Hepatocyte (in vitro differentiated cells): ENCODE measurements at places on chromosomes 5 and 9.
A peak's percentile ranks its signal among the peaks of the same experiment; 100 is the strongest.

DNA sequence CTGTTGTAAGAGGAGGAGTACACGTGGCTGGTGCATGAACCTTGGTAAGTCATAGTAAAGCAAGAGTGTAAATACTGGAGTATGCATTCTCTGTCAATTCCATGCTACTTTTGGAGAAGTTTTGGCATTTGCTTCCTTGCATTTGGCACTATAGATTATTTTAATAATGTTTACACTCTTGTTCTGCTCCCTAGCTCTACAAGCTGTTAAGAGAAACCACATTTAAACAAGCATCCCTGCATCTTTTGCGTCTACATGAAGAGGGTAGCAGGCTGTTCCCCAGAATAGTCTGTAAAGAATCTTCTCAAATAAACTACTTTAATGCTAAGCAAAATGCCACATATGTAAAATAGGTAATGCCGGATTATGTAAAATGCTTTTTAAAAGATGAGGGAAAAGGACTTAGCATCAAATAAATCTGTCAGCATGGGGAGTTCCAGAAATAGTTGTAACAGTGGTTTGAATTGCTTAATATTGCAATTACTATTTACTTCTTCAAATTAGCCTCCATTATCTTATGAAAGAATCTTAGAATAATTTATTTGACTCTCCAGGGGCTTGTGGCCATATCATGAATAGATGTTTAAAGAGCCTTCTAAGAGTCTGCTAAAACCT is 2127.3 kb upstream of the WWC1 start:
- DNase-seq: no peak

DNA sequence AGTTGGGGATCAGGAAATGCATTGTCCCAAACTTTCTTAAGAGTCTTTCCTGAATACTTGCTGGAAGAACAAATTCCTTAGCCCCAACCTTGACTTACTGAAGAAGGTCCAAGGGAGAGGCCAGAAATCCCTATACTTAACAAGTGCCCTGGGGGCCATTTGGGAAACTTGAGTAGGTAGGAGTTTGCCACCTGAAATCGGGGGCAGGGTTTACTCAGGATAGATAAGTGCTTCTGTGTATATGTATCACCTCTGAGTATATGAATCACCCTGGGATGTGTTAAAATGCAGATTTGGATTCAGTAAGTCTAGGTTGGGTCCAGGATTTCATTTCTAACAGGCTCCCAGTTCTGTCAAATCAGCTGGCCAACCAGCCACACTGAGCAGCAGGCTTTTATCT is 47.9 kb upstream of the MYO10 start:
- DNase-seq: no peak

DNA sequence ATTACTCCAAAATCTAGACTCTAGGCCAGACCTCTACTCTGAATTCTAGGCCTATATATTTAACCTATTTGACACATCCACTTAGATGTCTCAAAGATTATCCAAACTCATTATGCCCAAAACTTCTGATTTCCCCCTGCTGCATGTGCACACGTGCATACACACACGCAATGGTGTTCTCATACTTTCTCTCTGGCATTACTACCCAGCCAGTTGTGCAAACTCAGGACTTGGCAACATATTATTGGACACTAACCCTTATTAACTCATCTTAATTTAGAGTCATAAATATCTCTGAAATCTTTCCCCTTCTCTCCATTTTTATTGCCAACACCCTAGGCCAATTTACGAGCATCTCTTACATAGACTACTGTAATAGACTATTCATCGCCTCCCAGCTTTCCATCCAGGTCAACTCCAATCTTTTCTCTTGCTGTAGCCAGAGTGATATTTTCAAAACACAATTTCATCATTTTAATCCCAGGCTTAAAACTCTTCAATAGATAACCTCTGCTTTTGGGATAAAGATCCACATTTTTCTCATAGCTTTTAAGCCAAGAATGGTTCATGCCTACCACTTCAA is 141.2 kb upstream of the VLDLR start:
- DNase-seq: no peak

DNA sequence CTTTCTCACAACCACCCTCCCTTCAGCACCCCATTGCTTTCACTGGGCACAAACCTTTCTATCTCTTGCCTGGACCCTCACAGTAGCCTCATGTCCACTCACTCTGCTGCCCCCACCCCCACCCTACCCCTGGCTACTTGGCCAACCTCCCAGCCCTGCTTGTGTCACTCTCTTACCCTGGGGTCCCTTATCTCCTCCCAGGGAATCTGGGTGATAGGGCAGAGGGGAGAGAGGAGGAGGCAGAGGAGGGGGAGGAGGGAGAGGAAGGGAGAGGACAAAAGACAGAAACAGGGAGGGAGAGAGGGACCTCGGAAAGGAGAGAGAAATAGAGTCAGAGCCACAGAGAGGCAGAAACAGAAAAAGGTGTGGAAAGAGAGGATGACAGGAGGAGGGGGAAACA is 25.0 kb upstream of the KIF12 start:
- DNase-seq: no peak

DNA sequence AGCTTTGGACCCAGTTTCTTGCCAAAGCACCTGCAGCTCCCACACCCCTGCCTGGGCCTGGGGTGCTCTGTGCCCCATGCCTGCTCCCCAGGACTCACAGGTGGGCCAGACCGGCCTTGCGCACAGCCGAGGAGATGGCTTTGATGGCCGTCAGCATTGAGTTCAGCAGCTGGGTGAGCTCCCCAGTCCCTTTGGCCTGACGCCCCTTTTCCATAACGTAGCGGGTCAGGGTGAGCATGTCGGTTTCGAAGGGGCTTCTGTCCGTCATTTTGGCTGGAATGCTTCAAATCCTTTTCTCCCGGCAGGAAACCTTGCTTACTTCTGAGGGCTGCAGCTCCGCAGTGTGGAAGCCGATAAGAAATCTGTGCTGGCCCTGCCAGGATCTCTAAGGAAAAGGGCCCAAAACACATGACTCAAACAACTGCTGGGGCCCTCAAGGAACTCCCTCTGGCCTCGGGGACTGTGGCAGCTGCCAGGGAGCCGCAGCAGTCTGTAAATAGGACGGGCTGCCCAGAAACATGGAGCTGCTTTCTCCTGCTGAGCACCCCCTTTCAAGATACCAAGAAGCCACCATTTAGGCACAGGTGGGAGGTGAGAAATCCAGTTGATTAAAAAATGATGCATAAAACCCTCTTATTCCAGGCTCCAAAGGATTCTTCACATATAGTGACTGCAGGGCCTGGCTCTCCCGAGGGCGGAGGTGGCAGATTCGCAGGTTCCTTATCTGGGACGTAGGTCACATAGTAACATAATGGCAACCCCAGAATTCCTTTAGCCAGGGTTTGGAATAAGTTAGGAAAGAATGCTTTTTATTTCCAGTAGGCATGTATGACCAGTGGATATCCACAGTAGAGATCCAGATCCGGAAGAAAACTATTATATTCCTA is at the start of gene FBP2:
Gene FBP2 (minus strand): TSS at position 366 of the 887 bp plus-strand sequence. CDS start 98 bp downstream, at position 268.
- DNase-seq: no peak

- DNase-seq: peak; percentile 14
These were observed 156.2 kb upstream of the SLC44A1 start for GRCh38 chr9:105087910-105088898.

DNA sequence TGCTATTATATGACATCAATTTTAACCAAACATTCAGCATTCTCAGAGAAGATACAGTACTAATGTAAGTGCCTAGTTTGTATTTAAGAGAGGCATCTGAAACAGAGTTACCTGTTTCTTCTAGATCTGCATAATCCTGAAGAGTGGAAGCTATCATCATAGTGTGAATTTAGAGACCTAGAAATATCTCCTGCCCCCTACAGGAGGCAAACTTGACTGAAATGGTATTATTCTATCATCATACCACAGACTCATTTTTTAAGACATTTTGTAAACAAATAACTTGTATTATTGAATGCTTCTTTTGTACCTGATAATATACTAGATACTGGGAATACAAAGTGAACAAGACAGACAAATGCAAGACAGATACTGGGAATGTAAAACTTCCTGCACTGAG is 216.8 kb upstream of the RPS23 start:
- no peak for DNase-seq

GRCh38 chr5:80941496-80941895 is 18.7 kb upstream of the RASGRF2 start:
- DNase-seq: no peak

- DNase-seq: peak; percentile 28
These were observed 14.2 kb upstream of the KIF27 start for GRCh38 chr9:83935276-83935935.

GRCh38 chr5:145429170-145429569 is 406.0 kb downstream of the PRELID2 start:
- DNase-seq: no peak

DNA sequence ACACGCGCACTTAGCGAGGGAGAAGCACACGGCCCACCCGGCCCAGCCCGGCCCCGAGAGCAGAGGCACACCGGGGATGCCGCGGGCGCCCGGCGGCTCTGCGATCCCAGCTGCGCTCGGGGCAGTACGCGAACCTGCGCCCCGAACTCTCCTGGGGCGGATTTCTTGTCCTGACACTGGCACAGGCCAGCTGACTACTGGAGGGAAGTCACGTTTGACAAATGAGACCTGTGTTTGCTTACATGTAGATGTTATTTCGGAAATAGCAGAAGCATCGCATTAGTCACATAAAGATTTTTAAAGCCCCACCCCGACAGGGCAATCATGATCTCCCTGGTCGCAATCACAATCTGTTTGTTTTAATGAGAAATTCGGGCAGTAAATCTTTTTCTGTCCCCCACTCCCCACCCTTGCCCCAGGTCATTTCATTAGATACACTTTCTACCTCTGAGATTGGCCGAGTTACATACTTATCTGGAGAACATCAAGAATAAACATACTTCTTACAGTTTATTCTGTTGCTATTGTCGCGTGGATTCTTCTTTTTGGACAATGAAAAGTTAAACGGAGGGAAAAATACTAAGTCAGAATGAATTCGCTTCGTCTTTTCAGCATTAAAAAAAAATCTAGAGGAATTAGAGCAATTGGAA is 518.9 kb downstream of the CTNND2 start:
- DNase-seq: peak; percentile 34

DNA sequence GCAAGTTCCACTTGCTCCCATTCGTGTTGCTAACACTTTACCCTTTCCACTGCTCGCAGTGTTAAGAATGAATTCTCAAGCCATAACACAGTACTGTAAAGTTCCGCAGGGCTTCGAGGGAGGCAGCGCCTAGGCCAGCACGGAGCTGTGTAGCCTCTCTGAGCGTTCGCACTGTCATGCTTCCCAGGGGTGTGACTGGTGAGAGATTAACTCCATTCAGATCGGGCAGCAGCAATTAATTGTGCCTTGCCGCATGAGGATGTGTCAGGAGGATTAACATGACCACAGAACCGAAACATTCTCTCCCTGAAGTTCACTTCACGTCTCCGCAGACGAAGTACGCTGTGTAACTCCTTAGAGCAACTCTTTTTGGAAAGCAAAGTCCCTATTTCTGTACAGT is 23.2 kb downstream of the ZBTB34 start:
- peak; percentile 51 for DNase-seq

DNA sequence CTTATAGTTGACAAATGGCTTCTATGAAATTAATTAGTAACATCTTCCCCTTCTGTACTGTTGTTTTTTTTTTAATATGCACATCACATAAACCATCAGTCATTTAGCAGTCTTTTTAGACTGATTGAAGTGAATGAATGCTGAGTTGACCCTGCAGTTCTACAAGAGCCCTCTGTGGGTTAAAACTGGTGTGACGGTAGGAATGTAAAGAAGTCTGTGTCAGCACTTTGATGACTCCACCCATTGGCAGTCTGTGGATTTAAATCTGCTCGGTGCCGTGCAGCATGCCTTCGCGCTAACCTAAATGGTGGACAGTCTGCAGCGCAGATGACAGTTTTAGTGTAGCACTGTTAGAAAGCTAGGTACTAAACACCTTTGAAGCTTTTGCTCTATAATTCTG is 3.1 kb downstream of the GTF3C4 start:
- peak; percentile 60 for DNase-seq

DNA sequence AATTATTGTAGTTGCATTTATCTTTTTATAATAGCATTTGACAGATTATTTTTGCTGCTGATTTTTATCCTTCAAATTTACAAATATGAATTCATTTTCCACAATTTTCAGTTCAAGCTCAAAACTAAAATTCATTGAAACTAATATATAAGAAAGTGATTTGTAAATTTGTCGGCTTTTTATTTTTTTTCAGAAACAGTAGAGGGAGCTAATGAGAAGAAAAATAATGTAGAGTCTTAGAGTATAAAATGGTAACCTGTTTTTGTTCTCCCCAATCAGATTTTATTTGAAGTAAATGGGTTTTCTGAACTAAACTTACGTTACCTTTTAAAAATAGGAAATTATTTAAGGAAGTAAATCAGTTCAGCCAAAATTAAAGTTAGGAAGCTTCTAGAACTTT is 19.2 kb downstream of the PRRC1 start:
- no peak for DNase-seq

GRCh38 chr5:147510885-147511284 is 1.0 kb upstream of the DPYSL3 start:
- DNase-seq: no peak

DNA sequence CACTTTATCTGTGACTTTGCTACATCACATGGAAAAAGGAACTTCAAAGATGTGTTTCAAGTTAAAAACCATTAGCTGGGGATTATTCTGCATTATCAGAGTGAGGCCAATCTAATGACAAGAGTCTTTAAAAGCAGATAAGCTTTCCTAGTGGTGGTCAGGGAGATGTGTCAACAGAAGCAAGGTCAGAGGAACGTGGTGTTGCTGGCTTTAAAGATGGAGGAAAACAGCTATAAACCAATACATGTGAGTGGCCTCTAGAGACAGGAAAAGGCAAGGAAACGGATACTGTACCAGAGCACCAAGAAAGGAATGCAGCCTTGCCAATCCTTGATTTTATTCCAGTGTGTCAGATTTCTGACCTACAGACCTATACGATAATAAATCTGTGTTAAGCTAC is 204.2 kb downstream of the TAF11L14 start:
- peak; percentile 16 for DNase-seq

DNA sequence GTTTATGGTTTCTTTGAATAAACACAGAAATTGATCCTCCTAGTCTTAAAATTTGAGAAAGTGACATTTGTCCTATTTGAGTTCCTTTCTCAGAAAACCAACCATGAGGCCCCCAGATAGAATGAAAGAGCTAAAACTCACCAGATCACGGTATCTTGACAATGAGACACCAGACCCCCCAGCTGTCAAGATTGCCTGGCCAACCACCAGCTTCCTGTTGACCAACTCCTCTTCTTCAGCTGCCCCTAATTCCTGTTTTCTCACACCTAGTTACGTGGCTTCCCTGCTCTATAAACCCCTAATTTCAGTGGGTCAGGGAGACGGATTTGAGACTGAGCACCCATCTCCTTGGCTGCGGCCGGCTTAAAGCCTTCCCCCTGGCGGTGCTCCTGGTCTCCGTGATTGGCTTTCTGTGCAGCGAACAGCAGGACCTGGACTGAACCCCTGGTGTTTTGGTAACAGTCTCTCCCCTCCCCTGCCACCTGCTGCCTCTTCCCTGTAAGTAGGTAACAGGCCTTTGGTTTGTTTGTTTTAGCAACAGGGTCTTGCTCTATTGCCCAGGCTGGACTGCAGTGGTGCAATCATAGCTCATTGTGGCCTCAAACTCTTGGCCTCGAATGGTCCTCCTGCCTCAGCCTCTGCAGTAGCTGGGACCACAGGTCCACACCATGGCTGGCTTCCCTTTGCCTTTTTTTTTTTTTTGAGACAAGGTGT is 4.8 kb upstream of the ENTPD2 start:
- DNase-seq: no peak

- no peak for DNase-seq
These were observed 4.1 kb upstream of the ADGRV1 start for GRCh38 chr5:90554358-90555006.

GRCh38 chr5:67021962-67022361 is 174.6 kb downstream of the CD180 start:
- DNase-seq: no peak

- DNase-seq: no peak
These were observed 302.7 kb upstream of the RGMB start for GRCh38 chr5:98470747-98471146.
